Astrocyte of the hippocampus (primary cell): ENCODE measurements at places on chromosomes 3 and 15.

DNA sequence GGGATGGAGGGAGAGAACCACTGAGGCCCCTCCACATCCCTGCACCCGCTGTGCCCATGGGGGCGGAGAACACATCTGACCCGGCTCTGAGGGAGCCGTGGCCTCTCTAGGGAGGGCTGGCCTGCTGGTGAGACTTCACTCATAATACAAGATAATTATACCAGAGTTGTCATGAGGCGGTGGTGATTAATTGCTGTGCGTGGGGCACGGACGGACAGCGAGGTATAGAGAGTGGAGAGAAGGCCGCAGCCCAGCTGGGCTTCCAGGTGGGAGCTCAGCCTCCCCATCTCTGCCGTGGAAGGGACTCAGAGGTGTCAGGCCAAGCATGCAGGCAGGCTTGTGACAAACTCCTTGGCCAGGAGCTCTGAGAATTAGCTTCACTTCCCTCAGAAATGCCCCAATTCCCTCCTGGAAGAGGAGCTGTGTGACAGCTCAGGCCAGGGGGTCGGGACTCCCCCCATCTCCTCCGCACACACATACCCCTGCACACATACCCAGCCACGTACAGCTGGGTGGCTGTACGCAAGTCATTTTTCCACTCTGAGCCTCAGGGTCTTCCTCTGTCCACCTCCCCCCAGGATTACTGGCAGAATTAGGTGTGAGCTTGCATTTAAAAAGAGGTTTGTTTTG lies 6.0 kb upstream of the GATA2 start:
- DNase-seq: no peak

DNA sequence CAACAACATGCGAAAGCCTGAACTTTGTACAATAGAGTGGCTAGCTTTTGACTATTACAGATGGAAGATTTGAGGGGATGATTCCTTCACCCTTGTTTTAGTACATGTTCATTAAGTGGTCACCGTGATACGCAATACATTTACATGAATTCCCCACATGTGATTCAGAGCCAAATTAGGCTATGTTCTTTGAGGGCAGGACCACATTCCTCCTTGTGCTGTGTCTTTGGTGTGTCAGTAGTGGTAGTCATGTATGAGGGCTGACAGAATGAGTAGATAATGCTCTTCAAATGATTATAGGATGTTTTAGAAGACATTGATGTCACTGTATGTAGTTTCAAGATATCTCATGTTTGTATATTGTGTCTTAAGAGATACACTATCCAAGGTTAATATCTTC lies 12.1 kb downstream of the PTPRG start:
- DNase-seq: no peak

GRCh38 chr3:194204042-194204987 lies 68.4 kb downstream of the HES1 start:
- DNase-seq: peak; percentile 57

- no peak for DNase-seq
Measured at GRCh38 chr15:101394654-101395053, 94.9 kb downstream of the PCSK6 start.

- no peak for DNase-seq
Measured at GRCh38 chr15:91152896-91153581, 53.0 kb downstream of the SV2B start.

DNA sequence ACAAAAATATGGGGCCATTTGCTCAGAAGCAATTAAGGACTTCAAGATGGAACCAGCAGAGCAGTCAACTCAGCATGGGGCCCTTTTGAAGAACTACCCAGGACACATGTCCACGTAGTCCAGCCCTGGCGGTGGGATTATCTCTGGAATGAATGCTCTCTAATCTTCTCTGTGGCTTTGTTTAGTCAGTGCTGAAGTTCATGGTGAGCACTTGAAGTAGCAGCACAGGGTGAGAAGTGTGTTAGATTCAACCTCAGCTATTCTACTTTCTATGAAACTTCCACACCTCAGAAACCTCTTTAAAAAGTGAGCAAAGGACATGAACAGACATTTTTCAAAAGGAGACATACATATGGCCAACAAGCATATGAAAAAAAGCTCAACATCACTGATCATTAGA lies 74.4 kb downstream of the THRB start:
- DNase-seq: no peak

DNA sequence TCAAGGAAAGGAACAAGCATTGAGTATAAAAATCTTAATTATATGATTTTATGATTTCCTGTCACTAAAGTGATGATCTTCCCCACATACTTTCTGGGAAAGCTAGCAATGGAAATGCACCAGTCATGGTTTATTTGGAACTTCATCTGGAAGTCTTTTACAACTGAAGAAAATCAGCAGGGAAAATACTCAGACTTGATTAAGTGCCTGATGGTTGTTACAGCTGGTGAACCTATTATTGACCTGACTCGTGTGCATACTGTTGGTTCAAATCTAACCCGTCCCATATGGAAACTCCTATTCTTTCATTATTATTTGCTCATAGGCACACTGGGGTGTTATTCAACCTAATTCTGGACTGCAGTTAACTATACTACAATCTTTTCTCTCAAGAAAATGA lies 701.8 kb upstream of the CCDC54 start:
- no peak for DNase-seq

DNA sequence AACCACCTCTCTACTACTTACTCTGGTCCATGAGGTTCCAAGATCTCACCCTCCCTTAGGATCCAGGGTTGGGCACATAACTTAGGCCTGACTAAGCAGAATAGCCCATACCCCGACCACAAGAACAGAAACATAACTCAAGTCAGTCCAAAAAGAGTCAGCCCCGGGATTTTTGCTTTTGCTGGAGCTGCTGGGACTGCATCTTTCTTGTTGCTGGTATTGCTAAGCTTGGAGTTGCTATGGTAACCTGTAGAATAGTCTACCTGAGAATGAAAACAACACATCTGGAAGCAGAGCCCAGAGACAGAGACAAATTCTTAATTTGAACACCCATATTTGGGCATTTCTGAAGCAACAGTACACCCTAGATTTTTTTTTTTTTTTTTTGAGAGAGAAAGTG lies 6.5 kb downstream of the RUBCN start:
- DNase-seq: peak; percentile 86

- DNase-seq: peak; percentile 33
Measured at GRCh38 chr3:11195201-11195600, 40.9 kb downstream of the HRH1 start.

DNA sequence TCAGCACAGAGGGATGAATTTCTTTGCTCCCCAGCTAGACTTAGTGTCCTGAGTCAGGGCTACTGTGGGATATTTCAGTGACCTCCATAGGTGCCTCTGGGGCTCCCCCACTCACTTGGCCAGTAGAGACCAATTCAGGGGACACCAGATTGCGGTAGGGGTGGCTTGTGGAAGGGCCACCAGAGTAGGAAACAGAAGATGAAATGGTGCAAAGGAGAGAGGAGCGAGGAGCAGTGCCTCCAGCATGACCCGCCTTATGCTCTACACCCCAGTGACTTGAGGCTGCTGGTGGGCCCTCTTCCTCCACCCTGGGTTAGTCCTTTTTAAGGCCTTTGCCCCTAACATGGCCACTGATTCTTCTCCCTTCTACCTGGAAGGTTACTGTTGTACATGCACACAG lies 2.5 kb downstream of the AEN start:
- DNase-seq: no peak

GRCh38 chr3:33104803-33105202 lies 7.9 kb upstream of the GLB1 start:
- no peak for DNase-seq

DNA sequence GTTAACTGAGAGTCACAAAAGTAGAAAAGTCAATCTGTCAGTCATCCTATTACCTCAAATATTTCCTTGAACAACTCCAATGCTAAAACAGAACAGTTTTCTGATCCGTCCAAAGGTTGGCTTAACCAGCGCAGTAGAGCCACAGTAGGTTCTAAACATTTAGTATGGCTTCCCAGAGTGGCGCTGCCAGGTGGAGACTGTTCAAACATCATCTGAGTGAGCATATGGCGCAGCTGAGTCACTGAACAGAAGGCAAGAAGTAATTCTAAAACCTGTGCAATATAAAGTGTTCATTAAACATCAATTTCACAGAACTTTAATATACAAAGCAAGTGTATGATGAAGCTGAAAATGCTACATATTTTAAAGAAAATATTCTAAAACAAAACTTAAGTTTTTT lies 19.9 kb downstream of the CIP2A start:
- DNase-seq: no peak

GRCh38 chr15:20358779-20359414 lies 182.7 kb downstream of the GOLGA6L6 start:
- no peak for DNase-seq

DNA sequence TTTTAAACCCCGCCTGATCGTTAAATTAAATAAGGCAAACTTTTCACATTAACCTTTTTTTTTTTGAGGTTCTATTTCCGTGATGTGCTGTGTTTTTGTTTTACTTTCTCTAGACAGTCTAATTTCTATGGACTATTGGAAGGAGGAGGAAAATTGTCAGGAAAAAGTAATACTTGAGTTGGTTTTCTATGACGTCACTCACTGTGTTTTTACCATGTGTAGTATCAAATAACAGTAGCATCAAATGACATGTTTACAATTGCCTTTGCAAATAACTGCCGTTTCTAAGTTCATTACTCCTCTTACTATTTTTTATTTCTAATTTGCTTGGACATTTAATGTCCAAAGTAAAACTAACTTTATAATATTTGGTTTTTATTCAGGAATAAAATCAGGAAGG lies 32.3 kb downstream of the MYO1E start:
- no peak for DNase-seq

DNA sequence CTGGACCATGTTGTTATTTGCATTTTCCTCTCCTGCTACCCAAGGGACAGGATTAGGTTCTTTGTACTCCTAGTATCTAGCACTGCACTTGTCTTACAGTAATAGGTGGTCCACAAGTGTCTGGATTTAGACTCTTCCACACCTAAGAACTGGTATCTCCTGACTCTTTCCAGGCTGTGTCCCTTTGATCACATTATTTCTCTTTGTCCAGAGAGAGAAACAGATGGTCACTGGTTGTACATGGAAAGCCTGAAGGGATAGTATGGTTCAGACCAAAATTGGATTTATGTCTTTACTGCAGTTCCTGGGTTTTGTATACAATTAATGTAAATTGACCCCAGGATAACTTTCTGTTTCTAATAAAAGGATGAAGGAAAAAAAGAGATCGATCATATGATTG lies 64.0 kb downstream of the PDE8A start:
- DNase-seq: no peak

DNA sequence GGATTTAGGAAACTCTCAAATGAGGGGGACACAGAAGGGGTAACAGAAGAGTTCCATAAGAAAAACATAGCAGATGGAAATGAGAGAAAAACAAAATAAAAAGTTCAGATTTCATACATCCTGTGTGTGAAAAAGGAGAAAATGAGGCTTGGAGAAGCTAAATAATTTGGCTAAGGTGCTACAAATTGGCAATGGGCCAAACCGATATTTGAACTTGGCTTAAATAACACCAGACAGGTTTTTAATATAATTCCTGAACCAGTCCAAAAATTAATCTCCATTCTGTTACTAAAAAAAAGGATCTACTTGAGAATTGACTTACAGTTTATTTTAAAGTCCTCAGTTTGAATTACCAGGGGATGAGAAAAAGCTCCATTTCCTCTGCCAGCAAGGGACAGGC lies 342.9 kb upstream of the DPH6 start:
- DNase-seq: no peak

GRCh38 chr15:89809093-89809786 lies 5.4 kb downstream of the ANPEP start:
- peak; percentile 50 for DNase-seq

DNA sequence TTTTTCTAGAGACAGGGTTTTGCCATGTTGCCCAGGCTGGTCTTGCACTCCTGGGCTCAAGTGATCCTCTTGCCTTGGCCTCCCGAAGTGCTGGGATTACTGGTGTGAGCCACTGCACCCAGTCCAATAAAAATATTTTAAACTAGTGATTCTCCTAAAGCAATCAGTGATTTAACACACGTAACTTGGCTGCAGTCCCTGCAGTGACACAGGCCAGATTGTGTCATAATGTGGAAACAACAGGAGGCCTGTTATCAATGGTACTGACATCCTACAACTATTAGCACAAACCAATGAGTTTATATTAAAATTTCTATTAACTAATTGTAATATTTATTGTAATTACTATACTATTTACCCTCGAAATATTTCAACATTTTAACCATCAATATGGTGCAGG lies 1.6 kb upstream of the SEC61A1 start:
- DNase-seq: no peak

DNA sequence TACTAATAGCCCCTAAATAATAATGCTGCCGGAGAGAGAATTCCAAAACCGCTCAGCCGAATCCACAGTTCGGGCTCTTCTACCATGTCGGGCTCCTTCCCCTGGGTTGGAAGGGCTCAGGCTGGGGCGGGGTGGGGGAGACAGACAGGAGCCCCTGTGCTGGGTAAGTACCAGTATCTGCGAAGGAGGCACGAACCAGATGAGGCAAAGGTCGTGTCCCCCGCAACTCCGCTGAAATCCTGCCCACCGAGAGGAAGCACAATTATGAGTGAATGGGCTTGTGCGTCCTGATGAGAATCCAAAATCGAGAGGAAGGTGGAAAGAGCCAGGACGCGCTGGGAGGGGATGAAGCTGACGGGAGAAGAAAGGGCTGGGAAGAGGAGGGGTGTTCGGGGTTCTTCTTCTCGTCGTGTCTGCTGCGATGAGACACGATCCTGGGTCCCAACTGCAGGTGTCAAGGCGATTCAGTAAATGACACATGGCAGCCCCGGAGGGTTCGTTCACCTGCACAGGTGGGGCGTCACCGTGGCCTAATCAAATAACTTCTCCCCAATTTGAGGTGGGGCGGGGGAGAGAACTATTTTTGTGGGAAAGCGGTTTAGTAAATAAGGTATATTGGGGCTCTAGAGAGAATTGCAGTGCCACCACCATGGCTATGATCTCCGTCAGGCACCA lies 707 bp upstream of the FAM81A start:
- DNase-seq: peak; percentile 11

GRCh38 chr3:189117087-189117486 lies 54.7 kb upstream of the TPRG1 start:
- no peak for DNase-seq

- no peak for DNase-seq
Measured at GRCh38 chr3:66394019-66394752, 106.6 kb downstream of the LRIG1 start.

DNA sequence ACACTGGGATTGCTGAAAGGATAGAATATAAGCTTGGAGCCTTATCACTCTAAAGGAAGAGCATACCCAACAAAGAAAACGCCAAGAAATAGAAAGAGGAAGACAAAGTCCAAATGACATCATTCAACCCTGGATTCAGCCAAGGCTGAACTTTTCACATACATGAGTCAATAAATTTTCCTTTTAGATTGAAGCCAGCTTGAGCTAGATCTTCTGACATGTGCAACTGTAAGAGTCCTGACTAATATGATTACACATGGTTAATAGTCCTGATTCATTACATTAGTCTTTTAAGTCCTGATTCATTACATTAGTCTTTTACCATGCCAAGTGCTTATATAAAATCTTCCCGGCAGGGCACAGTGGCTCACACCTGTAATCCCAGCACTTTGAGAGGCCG lies 13.6 kb upstream of the DENND6A start:
- DNase-seq: no peak

- no peak for DNase-seq
Measured at GRCh38 chr3:148790370-148790769, 37.2 kb upstream of the CPB1 start.
